ENCODE measurements at places on chromosomes 7 and 10.

- peak; percentile 1 for DNase-seq
These were observed 67.9 kb upstream of the PRKCQ start for GRCh38 chr10:6647811-6648526.

GRCh38 chr10:12432402-12433189 is 83.2 kb downstream of the CAMK1D start:
- no peak for DNase-seq

GRCh38 chr7:20172736-20173334 is 44.3 kb downstream of the MACC1 start:
- DNase-seq, result peak; percentile 80

GRCh38 chr10:12466704-12467305 is 117.5 kb downstream of the CAMK1D start:
- DNase-seq, result no peak

DNA sequence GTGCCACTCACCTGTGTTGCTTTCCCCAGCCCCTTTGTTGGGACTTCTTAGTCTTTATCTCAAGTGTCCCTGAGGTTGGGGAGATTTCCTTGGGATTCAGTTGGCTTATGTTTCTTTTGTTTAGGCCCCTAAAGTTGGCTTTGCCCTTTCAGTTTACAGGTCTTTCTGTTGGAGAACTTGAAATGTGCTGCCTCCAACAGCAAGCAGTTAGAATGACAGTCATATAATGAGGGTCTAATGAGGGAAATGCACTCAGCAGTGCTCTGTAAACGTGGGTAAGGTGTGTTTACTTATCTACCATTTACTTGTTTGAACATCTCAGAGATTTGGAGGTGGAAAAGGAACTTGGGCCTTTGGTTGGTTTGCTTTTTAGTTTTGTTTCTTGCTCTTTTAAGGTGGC is 191.4 kb upstream of the STK17A start:
- DNase-seq, result no peak

- DNase-seq, result no peak
These were observed 146.8 kb downstream of the GFRA1 start for GRCh38 chr10:116126239-116126638.

- no peak for DNase-seq
These were observed 153.5 kb downstream of the MACC1 start for GRCh38 chr7:20063644-20064043.

GRCh38 chr7:43465581-43466554 is 117.0 kb upstream of the STK17A start:
- peak; percentile 45 for DNase-seq

DNA sequence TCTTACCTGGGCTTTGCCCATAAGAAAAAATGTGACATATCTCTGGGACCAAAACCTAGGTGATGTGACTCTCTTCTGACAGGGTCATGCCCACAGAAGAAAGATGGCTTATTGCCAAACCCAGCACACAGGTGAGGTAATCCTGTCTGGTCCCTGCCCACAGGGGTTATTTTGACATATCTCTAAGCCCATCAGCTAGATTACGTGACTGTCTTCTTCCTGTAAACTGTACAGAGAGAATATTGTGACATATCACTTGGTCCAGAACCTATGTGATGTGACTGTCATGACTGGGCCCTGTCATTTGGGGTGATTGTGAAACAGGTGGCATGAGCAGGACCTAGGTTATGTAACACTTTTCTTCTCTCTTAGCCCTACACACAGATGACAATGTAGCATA is 48.8 kb upstream of the ZNF680 start:
- no peak for DNase-seq

- DNase-seq, result no peak
These were observed 247.9 kb downstream of the BAMBI start for GRCh38 chr10:28925121-28925663.

DNA sequence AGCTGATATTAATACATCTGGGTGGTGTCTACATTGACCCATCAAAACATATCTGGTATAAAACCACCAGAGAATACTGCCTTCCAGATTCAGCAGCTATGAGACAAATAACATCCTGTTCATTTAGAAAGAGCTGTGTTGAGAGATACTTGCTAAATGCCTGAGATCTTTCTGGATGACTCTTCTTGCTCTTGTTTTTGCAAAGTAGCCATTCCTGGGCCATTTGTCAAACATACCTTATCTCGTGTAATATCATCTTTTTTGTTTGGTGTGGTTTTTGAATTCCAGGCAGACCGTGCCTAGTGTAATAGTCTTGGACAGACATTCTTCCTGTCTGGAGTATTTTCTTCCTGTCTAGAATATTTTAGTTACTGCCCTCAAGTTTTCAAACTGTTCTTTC is 74.7 kb upstream of the PRR15 start:
- DNase-seq, result peak; percentile 22

GRCh38 chr10:62475551-62475950 is 101.4 kb downstream of the ZNF365 start:
- DNase-seq, result no peak

- no peak for DNase-seq
These were observed 70.3 kb upstream of the HDAC9 start for GRCh38 chr7:18425227-18425626.

DNA sequence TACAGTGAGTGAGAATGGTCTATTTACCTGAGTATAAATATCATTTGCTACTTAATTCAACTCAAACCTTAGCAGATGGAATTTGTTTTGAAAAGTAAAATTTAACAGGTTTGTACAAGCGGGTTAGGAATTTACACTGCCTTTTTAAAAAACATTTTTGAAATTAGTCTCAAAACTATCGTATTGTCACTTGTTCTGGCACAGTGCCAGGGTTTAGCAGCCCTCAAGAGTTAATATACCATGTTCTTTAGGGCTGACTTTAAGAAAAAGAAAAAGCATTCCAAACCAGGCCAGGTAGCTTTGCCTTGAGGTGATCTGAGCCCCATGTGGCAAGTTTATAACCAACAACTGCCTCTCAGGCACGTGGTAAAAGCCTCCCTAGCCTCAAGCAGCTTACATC is 17.8 kb downstream of the CCNJ start:
- no peak for DNase-seq

GRCh38 chr7:42494736-42495135 is 257.7 kb upstream of the GLI3 start:
- DNase-seq, result no peak

DNA sequence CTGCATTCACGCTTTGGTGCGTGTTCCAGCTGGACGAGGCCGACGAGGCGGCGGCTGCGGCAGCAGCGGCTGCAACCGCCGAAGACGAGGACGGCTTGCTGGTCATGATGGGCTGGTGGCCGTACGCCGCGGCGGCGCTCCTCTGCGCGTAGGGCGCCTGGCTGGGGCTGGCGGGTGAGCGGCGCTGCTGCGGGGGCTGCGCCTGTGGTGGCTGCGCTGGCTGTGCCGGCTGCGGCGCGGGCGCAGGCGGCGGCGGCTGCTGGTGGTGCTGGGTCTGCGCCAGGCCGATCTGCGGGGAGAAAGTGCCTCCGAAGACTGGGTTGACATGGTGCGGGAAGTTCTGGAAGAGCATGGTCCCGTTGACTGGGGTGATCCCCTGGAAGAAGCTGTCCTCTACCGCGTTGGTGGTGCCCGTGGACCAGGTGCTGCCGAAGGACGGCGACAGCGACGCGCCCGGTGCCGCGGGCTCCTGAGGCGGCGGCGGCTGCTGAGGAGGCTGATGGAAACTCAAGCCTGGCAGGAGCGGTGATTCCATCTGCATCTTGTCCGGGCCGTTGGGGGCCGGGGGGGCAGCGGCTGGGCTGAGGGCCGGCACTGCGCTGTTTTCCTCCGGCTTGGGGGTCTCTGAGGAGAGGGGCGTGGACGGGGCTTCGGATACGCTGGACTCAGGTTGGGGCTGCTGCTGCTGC is 51.1 kb downstream of the CPEB3 start:
- DNase-seq, result no peak

DNA sequence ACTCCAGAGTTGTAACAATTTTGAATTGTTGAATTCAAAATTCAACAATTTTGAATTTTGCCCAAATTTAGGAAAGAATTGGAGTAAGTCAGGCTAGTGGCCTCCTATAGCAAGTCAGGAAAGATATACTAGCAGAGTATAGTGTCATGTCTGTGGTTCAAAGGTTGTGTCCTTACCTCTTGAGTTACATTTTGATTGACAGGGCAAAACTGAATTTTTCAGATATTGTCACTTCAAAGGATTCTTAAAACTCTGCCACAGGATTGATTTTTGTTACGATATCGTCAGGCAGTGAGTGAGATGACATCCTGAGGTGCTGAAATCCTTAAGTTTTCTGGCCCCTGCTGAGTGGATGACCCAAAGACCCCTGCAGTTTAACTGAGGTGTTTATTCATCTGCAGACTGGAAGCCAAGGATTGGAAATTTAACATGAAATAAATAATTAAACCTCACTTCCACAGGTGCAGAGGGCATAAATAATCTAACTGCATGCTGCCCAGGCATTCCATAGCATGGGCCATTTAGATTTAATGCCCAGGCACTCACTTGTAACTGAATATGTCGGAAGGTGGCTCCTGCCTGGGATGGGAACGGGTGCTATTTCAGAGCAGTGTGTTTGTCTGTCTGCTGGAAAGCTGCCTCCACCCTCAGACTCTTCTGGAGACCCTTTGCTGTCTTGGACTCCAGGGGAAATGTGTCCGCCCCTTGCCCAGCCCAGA is 50.8 kb downstream of the RBM20 start:
- DNase-seq, result no peak

GRCh38 chr10:109306698-109307097 is 616.6 kb downstream of the XPNPEP1 start:
- DNase-seq, result no peak

- no peak for DNase-seq
These were observed 50.5 kb upstream of the PRSS58 start for GRCh38 chr7:142308326-142308725.
